ENCODE measurements at places on chromosomes 4 and X.

- DNase-seq = no peak
Measured at GRCh38 chr4:101689220-101689619, 101.3 kb upstream of the BANK1 start.

DNA sequence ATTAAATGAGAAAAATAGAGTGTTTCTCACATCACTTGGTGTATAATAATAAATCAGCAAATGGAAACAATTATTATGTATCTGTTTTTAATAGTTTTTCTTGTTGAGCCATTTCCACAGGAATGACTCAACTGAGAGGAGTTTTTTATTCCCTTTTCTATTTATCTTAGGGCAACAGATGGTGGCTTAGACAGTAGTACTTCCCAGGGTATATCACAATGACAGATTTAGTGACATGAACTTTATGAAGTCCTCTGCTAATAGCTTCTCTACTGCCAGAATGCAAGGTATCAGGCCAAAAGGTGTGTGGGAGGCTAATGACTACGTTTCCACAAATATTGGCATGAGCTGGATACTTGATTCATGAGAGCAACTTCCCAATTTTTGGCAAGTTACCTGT lies 126.7 kb downstream of the HTR2C start:
- no peak for DNase-seq

DNA sequence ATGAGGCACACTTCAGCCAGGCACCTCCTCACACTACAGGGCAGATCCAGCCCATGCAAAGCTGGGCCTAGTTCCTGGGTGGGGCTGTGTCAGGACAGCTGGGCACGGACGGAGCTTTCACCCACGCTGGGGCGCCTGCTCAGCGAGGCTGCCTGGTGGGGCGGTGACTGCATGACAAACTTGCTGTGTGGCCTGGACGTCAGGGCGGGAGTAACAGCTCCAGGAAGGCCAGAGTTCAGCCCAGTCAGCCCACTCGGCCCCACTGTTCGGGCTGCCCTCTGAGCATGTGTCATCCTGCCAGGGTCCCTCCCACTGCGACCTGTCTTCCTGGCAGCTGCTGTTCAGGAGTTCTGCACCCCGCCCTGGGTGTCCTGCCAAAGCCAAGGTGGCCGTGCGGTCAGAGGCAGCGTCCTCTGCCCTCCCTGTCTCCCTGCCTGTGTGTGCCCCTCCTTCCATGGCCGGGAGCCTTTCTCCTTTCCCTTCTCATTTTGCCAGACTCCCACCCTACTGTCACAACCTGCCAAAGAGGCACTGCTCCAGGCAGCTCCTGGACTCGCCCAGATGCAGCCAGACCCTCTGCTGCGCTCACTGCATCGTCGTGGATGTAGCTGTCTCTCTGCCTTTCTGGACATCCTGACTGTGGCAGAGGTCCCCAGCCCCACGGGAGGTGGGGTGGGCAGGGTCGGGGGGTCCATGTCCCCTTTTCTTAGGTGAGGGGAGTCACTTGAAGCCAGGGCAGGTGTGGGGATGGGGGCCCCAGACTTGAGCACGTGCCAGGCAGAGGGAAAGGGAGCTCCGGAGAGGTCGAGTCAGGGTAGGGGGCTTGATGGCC lies 33.0 kb upstream of the KIAA0232 start:
- DNase-seq = peak; percentile 70

DNA sequence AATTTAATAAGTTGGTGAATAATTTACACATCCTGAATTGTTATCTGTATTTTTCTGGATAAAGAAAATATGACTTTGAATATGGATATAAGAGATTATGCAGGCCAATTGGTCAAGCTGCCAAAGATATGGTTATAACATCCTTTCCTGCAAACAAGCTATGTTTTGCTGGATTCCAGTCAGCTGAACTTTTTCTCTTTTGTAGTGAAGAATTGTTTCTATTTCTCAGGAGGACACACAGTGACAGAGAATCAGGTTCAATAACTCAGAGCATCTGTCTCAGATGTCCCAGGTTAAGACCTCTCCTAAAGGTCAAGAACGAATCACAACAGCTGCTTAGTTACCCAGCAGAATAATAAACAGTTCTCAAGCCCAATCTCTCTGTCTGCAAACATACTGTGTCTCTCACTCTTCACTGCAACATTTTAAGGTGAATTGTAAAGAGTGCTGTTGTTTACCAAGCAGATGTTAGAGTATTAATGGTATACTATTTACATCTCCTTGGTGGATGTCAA lies 189.5 kb upstream of the ANKRD50 start:
- no peak for DNase-seq

DNA sequence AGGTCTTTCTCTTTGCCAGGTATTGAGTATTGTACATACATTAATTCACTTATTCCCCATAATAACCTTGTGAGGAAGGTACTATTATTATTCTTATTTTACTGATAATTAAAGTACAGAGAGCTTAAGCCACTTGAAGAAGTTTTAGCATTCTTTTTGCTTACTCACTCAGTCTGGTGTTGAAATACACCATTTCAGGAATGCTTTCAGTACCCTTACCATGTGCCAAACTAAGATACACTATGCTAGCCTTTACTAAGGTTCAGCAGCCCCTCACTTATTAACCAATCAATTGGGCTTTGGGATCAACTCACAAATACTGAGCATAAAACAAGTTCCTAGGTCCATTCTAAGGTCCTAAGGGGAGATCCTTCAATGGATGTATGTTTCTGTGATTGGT lies 179.0 kb upstream of the FGF13 start:
- no peak for DNase-seq

DNA sequence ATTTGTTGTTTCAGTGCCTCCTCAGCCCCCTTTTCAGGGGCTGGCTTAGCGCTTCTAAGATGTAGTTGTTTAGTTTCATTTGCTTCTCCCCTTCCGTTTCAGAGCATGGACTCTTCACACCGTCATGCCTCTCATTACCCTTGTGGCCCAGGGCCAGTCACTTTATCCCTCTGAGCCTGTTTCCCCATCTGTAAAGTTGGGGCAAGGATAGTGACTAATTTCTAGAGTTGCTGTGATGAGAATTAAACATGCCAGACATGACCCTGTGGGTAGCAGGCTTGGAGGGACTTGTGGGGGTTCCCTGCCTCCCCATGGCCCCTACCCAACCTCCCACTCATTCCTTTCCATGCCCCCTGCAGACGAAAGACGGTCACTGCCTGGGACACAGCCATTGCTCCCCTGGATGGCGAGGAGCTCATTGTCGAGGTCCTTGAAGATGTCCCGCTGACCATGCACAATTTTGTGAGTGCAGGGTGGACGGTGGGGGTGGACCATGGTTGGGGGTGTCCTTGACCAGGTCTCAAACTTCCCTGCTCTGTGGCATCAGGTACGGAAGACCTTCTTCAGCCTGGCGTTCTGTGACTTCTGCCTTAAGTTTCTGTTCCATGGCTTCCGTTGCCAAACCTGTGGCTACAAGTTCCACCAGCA lies 3.6 kb downstream of the ARAF start:
- no peak for DNase-seq

GRCh38 chrX:36950495-36951253 lies 57.5 kb upstream of the FAM47C start:
- DNase-seq = no peak
